ENCODE measurements at places on chromosomes 11 and 22. TPM values are rescaled to one million over a fixed set of nuclear protein-coding genes. Genes with fewer than 3 reads are reported as not detected.

GRCh38 chr22:42368379-42369249, 63.6 kb downstream of the NFAM1 start:
- no peak overlapping the region for H3K27ac ChIP-seq
- H3K4me1 ChIP-seq: peaks cover 16% of the 10 kb centered on the region
- DNase-seq: peak; percentile 79
- peaks cover 50% of the 10 kb centered on the region for H3K27me3 ChIP-seq
- peak overlapping the region; percentile 84 for H3K4me3 ChIP-seq

DNA sequence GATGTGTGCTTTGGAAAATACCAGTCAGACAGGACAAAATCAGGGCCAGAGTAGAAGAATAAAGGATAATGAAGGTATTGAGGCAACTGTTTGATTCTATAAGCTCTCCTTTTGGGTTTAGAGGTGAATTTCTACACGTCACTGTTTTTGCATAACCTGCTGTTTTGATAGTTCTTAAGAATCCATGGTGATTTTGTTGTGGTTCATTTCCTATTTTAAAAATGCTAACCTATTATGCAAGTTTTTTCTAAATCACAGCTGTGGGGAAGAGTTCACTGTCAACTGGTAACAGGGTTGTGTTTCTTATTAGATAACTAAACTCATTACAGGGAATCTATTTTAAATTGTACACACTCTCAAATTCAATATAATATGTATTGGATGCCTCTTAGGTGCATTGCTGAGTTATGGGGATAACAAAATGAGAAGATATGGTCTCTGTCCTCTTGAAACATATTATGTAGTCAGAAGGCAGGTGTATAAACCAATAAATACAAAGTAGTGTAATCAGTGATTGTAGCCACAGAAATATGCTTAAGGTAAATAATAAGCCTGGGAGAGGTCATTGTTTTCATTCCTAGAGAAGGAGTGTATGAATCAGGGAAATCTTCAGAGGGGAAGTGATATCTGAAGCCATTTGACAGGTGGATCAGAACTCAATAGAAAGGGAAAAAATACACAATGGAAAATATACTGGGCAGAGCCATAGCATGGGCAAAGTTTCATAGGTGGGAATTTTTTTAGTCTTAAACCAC, 192.5 kb downstream of the FAT3 start:
- H3K27me3 ChIP-seq: no peaks in the 10 kb centered on the region
- H3K4me3 ChIP-seq: no peak overlapping the region
- no peak for DNase-seq

MAML2 gene
- total RNA-seq: 11.9 TPM

MPPED2 gene
- not detected for total RNA-seq

- H3K27me3 ChIP-seq: no peaks in the 10 kb centered on the region
- no peaks in the 10 kb centered on the region for H3K36me3 ChIP-seq
- peaks cover 14% of the 10 kb centered on the region for H3K4me1 ChIP-seq
- H3K27ac ChIP-seq: no peak overlapping the region
- DNase-seq: peak; percentile 54
These were observed 7.8 kb upstream of the MS4A1 start for GRCh38 chr11:60447846-60448245.

DNA sequence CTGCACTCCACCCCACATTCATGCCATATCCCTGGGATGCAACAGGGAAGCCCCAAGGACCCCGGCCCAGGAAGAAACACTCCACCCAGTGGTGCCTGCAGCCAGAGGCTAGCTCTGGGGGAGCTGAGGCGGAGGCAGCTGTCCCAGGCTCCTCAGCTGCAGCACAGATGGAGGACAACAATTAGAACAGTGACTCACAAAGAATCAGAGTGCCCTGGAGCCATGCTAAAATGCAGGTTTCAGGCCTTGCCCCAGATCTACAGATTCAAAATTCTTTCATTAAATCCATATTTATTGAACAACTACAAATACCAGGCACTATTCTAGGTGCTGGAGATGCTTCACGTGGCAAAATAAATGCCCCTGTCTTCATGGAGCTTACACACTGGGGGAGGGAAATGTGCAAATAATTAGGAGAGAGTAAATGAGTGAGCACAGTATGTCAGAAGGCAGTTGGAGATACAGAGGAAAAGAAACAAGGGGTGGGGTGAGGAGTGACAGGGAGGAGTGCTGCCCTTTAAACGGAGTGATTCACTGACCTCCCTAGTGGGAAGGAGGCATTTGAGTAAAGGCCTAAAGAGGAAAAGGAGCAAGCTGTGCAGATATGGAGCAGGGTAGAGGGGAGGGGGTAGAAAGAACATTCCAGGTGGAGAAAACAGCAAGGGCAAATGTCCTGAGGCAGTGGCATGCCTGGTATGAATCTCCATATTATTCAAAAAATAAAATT, 73.3 kb upstream of the CSNK2A3 start:
- no peaks in the 10 kb centered on the region for H3K27me3 ChIP-seq
- H3K27ac ChIP-seq: no peak overlapping the region
- no peaks in the 10 kb centered on the region for H3K4me1 ChIP-seq
- no peak overlapping the region for H3K4me3 ChIP-seq
- DNase-seq: no peak

GRCh38 chr11:5514841-5515240, 1.7 kb downstream of the UBQLNL start:
- H3K4me1 ChIP-seq: no peaks in the 10 kb centered on the region
- no peak overlapping the region for H3K27ac ChIP-seq
- no peaks in the 10 kb centered on the region for H3K36me3 ChIP-seq
- peaks cover 10% of the 10 kb centered on the region for H3K27me3 ChIP-seq
- DNase-seq: no peak
- no peak overlapping the region for H3K4me3 ChIP-seq

MUC2 gene
- not detected for total RNA-seq

- peak overlapping the region; percentile 94 for H3K4me3 ChIP-seq
- no peaks in the 10 kb centered on the region for H3K27me3 ChIP-seq
- peak overlapping the region; percentile 95 for H3K27ac ChIP-seq
- peak; percentile 83 for DNase-seq
- H3K36me3 ChIP-seq: peaks cover 35% of the 10 kb centered on the region
- peaks cover 17% of the 10 kb centered on the region for H3K4me1 ChIP-seq
These were observed 531 bp downstream of the PIM3 start for GRCh38 chr22:49961005-49961600.

DNA sequence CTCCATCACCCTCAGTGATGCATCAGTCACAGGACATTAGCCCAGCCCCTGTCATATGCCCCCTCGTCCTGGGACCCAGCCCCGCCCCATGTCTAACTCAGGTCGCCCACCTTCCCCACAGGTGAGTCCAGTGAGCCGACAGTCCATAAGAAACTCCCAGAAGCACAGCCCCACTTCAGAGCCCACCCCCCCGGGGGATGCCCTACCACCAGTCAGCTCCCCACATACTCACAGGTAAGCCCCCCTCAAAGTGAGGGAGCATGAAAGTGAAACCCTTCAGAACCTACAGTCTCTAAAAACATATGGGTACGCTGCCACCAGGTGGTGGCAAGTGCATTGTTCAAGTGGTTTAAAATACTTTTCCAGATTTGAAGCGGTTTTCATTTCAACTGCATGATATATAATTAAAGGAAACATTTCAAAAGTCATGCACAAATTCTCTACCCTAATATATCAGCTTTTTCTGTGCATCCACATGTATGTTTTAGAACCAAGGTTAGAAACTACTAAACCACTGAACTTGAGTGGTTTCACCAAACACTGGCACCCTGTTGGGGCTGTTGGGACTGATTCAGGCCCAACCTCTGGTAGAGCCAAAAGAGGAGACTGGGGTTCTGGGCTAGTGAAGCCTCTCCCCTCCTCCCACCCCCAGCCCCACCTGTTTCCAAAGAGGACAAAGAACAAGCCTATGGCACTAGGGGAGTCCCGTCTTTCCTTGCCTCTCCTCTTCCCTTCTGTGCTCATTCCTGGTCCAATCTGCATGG, 17.3 kb downstream of the EPS8L2 start:
- no peaks in the 10 kb centered on the region for H3K36me3 ChIP-seq
- H3K4me3 ChIP-seq: peak overlapping the region; percentile 69
- peak; percentile 88 for DNase-seq

GRCh38 chr22:36569999-36570398, 41.0 kb upstream of the EIF3D start:
- no peaks in the 10 kb centered on the region for H3K4me1 ChIP-seq
- no peak overlapping the region for H3K4me3 ChIP-seq
- H3K27me3 ChIP-seq: peaks cover 12% of the 10 kb centered on the region
- no peak overlapping the region for H3K27ac ChIP-seq
- DNase-seq: no peak
- no peaks in the 10 kb centered on the region for H3K36me3 ChIP-seq

GRCh38 chr11:114034956-114035355, 24.6 kb upstream of the ZBTB16 start:
- no peak overlapping the region for H3K27ac ChIP-seq
- no peak for DNase-seq
- no peak overlapping the region for H3K4me3 ChIP-seq
- H3K27me3 ChIP-seq: peaks cover 34% of the 10 kb centered on the region
- peaks cover 2% of the 10 kb centered on the region for H3K4me1 ChIP-seq

SPON1 gene
- total RNA-seq: 0.14 TPM

DNA sequence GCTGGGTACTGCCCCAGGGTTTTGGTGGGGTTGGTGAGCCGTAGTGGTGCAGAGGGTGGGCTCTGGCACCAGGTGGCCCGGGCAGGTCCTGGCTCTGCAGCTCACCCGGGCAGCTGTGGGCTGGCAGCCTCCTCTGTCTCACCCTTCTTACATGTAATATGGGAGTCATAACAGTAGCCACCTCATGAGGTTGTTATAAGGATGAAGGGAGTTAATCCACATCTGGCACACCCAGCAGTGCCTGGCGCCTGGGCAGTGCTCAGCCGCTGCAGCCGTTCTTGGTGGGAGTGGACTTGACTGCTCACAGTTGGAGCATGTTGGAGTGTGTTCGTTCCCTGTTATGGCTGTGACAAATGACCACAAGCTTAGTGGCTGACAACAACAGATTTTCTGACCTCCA, 28.7 kb downstream of the IGHMBP2 start:
- no peaks in the 10 kb centered on the region for H3K27me3 ChIP-seq
- H3K36me3 ChIP-seq: peaks cover 33% of the 10 kb centered on the region
- no peak for DNase-seq
- no peak overlapping the region for H3K27ac ChIP-seq
- no peak overlapping the region for H3K4me3 ChIP-seq
- no peaks in the 10 kb centered on the region for H3K4me1 ChIP-seq

GRCh38 chr22:43053176-43053575, 36.0 kb downstream of the TTLL1 start:
- H3K4me3 ChIP-seq: no peak overlapping the region
- H3K27ac ChIP-seq: no peak overlapping the region
- no peak for DNase-seq
- no peaks in the 10 kb centered on the region for H3K27me3 ChIP-seq

PKNOX2 gene
- total RNA-seq: not detected

PDGFB gene
- total RNA-seq: 2.3 TPM

DNA sequence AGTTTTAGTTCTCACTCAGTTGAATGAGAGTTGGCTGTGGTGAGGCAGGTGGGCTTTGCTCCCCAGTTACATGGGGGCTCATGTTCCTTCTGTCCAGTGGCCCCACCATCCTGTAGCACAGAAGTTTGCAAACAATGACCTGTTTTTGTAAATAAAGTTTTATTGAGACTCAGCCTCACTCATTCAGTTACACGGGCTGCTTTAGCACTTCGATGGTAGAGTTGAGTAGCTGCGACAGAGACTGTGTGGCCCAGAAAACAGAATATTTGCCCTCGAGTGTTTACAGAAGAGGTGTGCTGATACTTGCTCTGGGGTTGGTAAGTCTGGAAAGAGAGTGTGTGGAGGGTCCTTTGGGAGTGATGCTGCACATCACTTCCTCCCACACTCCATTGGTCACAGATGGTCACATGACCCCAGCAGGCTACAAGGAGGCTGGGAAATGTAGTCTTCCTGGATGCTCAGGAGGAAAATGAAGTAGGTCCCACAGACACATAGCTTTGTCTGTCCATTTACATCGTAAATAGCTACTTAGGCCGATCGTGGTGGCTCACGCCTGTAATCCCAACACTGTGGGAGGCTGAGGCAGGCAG, 34.6 kb downstream of the IFT27 start:
- peaks cover 7% of the 10 kb centered on the region for H3K27me3 ChIP-seq
- DNase-seq: no peak
- no peaks in the 10 kb centered on the region for H3K4me1 ChIP-seq
- no peak overlapping the region for H3K4me3 ChIP-seq
- no peak overlapping the region for H3K27ac ChIP-seq

GRCh38 chr11:66889960-66890359, 33.1 kb downstream of the LRFN4 start:
- no peak overlapping the region for H3K4me3 ChIP-seq
- H3K4me1 ChIP-seq: peaks cover 10% of the 10 kb centered on the region
- no peak overlapping the region for H3K27ac ChIP-seq
- DNase-seq: no peak
- no peaks in the 10 kb centered on the region for H3K36me3 ChIP-seq
- H3K27me3 ChIP-seq: peaks cover 8% of the 10 kb centered on the region

LAYN gene
- 6.4 TPM for total RNA-seq

GRCh38 chr11:84566671-84567070, 1060.5 kb downstream of the DLG2 start:
- no peaks in the 10 kb centered on the region for H3K27me3 ChIP-seq
- H3K4me3 ChIP-seq: no peak overlapping the region
- H3K4me1 ChIP-seq: no peaks in the 10 kb centered on the region
- no peaks in the 10 kb centered on the region for H3K36me3 ChIP-seq
- no peak overlapping the region for H3K27ac ChIP-seq

DNA sequence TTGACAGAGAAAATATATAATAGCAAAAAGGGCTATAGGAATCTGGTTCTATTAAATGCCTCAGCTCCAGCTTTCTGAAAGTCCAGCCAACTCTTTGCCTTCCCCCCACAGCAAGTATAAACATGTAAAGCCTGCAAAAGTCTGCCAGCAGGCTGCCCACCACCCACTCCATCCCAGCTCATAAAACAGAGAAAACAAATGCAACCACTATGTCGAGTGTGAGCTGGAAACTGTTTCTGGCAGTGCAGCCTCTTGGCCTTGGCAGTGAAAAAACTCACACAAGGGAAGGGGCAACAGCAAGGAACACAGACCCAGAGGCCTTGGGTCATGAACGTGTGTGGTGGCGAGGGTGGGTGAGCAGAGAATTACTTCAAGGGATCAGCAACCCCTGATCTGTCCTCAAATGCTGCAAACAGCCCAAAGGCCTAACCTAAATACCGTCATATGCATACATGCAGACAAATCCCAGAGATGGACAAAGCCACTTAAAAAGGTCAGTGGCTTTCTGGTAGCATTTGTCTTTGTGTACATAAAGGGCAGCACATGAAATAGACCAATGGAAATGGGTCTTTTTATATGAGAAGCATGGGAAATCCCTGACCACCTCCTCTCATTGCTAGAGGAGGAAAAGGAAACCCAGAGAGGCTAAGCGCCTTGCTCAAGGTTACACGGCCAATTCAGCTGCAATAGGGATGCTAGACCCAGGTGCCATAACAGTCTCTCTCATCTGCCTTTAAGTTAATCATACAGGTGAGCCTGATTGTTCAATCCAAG, 74.8 kb downstream of the NAT10 start:
- no peak for DNase-seq
- H3K4me1 ChIP-seq: peaks cover 33% of the 10 kb centered on the region
- H3K4me3 ChIP-seq: no peak overlapping the region
- peaks cover 2% of the 10 kb centered on the region for H3K36me3 ChIP-seq
- H3K27me3 ChIP-seq: peaks cover 5% of the 10 kb centered on the region
- H3K27ac ChIP-seq: no peak overlapping the region

RIMBP3B gene
- 0.26 TPM for total RNA-seq
